ENCODE measurements at places on chromosomes 16 and 17. TPM values are rescaled to one million over a fixed set of nuclear protein-coding genes. Genes with fewer than 3 reads are reported as not detected.

The KLHL10 gene
- total RNA-seq: 0.12 TPM

The VWA3A gene
- not detected for total RNA-seq

The FAM20A gene
- 0.08 TPM for total RNA-seq

The KRTAP3-1 gene
- total RNA-seq: not detected

The CRHR1 gene
- total RNA-seq: not detected

The ATXN1L gene
- total RNA-seq: 6.8 TPM

The SMPD3 gene
- not detected for total RNA-seq

The INO80E gene
- total RNA-seq: 13.8 TPM

The GCGR gene
- total RNA-seq: not detected

The CD68 gene
- total RNA-seq: 22.3 TPM

The PLXDC1 gene
- total RNA-seq: 0.23 TPM

The CA4 gene
- not detected for total RNA-seq

The SCIMP gene
- not detected for total RNA-seq

The CD300C gene
- not detected for total RNA-seq

The GP1BA gene
- total RNA-seq: not detected

The CACNG3 gene
- total RNA-seq: not detected

The BTBD17 gene
- not detected for total RNA-seq

The MBTD1 gene
- total RNA-seq: 7.4 TPM
